ENCODE measurements at places on chromosomes 4 and X.

DNA sequence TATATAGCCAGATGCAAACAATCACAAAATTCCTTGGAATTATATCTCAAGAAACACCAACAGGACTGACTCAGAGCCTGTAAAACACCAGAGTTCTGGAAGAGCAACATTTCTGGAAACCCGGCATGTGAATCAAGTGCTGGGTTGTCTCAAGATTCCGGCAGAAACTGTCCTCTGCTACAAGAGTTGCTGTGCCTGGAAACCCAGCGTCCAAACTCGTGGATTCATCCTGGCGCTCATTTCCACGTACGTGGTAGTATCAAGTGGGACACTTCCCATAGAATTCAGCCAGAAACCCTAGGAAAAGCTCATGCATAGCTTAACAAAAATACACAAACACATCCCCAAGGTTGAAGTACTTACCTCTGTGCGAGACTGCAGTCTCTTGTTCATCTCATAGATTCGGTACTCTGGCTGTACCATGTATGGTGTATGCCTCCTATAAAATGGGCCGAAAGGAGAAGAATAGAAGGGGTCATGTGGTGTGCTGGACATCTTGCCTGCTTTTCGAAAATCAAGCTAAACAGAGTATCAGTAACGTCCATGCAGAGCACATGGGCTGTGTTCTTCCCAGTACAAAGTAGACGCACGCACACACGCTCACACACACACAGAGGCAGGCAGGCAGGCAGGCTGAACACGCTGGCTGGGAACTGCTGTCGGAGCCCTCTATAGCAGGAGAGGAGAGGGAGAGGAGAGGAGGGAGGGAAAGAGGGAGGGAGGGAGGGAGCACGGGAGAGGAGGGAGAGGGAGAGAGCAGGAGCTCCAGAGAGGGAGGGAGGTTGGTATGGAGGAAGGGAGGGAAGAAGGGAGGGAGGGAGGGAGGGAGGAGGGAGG, at the start of gene LDB2:
Gene LDB2, minus strand, starts transcription at position 655 of the 837 bp plus-strand sequence.
- DNase-seq, result no peak

- no peak for DNase-seq
These were observed 133.7 kb downstream of the PAPSS1 start for GRCh38 chr4:107586371-107586770.

DNA sequence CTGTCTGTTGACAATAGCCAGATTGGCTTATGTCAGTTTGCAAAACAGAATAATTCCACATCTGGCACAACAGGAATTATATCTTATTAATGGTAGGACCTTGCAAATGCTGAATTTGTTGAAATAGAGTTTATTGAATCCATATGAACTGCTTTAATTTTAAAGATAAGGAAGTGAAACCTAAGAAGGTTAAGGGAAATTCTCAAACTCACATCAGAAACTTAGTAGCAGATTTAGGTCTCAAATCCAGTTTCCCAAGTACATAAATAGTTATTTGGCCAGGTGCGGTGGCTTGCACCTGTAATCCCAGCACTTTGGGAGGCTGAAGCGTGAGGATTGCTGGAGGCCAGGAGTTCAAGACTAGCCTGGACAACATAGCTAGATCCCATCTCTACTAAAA, 117.1 kb downstream of the HNRNPD start:
- no peak for DNase-seq

DNA sequence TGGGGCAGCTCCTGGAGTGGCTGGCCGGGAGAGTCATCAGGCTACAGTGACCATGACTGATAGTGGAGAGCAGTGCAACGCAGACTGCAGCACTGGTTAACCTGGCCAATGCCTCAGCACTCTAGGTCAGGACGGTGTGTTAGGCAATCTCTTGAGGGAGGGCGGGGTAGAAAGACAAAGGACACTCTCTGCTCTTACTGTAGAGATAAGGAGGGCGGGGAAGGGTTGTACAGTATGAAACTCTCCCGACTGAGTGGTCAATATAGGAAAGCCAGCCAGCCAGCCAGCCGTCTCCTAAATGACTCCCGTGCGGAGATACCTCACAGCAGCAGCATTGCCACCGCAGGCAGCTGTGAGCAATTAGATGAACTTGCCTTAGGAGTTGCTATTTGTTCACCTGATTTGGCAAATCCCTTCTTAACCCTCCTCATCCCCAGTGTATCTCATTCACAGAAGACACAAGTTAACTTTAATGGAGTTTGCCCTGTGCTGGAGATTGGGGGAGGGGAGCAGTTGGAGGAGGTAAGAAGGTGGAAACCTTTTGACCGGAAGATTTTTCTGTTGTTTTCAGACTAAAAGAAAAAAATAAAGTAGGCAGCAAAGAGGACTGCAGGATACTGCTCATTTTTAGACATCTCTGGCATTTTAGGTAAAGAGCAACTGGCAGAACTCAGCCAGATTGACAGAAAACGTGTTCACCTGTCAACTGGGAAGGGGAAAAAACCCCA, 330.5 kb downstream of the HNRNPD start:
- no peak for DNase-seq

DNA sequence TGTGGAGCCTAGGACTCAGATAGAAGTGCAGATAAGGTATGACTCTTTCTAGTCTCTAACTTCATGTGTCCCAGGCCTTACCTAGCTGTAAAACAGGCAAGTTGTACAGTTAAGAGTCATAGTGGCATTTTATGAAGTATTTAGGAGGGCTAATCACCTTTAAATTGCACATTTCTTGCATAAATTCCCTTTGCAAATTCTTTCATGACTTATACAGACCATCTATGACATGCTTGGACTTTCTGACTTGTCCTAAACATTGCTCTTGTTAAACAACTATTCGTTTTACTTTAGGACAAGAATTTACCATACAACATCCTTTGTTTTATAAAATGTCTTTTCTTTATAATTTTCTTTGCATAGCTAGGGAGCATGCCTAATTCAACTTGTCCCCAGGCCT, 7.8 kb upstream of the RRAGB start:
- no peak for DNase-seq

- DNase-seq, result no peak
These were observed 238.1 kb downstream of the BMPR1B start for GRCh38 chr4:94995684-94996394.

DNA sequence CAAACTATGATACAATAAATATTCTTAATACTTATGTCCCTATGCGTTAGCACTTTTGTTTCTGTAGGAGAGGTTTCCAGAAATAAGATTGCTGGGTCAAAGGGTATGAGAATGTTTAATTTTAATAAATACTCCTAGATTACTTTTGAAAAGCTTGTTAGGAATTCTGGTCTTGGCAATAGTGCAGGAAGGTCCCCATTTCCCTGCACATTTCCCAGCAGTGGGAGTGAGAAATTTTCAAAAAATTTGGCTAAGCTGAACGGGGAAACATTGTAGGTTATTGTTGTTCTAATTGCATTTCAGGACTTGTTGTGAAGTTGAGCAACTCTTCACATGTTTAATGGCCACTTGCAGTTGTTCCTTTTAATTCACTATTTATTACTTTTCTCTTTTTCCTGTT, 27.1 kb downstream of the IGFBP7 start:
- no peak for DNase-seq

DNA sequence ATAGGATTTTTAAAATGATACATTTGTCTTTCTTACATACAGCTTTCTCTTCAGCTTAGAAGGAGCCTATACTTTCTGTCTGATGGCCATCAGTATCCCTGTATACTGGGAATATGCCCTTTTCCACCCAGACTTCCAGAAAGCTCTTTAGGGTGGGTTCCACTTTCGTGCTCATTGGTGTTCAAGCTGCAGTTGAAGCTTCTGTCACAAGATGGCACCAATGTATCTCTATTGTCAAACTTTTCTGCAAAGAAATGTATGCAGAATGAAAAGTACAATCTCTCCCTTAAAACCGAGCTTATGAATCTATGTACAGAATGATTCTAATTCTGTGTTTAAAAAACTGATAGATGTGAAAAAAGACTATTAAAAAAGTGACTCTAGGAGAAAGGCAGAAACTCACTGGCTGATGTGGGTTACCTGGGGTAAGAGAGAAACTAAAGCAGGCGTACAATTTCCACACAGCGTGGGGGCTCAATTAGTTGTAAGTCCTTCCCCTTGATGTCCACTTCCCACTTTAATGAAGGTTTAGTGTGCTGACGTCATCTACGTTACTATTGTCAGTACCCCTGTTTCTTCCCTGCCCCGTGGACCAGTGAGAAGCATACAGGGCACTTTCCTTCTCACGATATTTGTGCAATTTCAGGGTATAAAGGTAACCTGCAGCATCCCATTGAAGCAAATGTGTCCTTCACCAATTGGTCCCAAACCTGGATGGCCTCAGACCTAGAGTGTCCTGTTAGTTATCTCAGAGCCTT, 57.3 kb upstream of the TCEAL2 start:
- DNase-seq, result no peak

GRCh38 chrX:129581904-129582303, 41.8 kb downstream of the OCRL start:
- DNase-seq, result no peak

- DNase-seq, result no peak
These were observed 111.7 kb upstream of the PDHA2 start for GRCh38 chr4:95728145-95728544.

GRCh38 chrX:84487365-84488353, 14.6 kb downstream of the HDX start:
- DNase-seq, result no peak

GRCh38 chrX:30835373-30835772, 53.7 kb downstream of the TAB3 start:
- no peak for DNase-seq

DNA sequence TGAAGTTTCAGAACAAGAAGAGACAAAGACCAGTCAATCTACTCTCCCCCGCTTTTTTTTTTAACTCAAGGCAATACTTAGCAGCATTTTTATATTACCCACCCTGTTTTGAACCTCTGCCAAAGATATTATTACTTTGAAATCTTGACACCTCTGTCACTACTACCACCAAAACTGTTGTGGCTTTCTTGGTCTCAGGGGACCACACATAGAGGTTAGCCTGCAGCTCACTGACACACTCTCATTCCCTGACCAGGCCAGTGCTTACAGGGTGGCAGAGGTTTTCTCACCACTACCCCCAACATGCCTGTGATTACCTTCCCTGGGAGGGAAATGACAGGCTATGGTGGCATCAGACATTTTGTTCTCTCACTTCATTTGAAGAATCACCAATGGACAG, 137.4 kb upstream of the STIM2 start:
- no peak for DNase-seq

- no peak for DNase-seq
These were observed 11.8 kb upstream of the FAM53A start for GRCh38 chr4:1695913-1696312.

DNA sequence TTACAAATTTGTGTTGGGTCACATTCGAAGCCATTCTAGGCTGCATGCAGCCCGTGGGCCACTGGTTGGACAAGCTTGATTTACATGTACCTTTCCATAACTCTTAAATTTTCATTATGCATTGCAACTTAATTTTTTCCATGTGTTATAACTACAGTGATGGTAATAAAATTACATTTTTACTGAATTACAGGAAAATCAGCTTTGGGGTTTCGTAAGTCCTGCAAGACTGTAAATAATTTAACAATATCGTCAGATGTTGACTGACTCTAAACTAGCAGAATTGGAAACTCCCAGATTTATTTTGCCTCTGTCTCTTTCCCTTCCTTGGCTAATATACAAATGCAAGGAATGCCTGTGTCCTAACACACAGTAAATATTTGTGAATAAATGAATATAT, 88.0 kb upstream of the RAPGEF2 start:
- DNase-seq, result no peak

- peak; percentile 10 for DNase-seq
These were observed 561 bp upstream of the N4BP2 start for GRCh38 chr4:40055863-40056715.

- DNase-seq, result no peak
These were observed 228.2 kb upstream of the TENM3 start for GRCh38 chr4:182015014-182015413.

DNA sequence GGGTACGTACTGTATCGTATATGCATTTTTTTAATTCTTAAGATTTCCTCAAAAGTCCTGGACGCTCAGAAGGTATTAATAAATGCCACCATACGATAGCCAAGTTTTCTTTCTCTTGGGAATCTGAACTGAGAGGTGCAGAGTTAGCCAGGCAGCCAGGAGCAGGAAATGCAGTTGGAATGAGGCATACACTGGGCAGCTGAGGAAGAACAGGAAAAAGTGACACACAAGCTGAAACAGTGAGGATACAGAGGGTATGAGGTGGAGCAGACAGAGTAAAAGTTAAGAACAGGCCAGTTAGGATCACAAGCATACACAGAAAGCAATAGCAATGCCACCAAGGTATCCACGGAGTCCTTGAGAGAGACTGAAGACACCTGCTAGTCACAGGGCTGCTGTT, 13.4 kb downstream of the UFSP2 start:
- DNase-seq, result no peak

DNA sequence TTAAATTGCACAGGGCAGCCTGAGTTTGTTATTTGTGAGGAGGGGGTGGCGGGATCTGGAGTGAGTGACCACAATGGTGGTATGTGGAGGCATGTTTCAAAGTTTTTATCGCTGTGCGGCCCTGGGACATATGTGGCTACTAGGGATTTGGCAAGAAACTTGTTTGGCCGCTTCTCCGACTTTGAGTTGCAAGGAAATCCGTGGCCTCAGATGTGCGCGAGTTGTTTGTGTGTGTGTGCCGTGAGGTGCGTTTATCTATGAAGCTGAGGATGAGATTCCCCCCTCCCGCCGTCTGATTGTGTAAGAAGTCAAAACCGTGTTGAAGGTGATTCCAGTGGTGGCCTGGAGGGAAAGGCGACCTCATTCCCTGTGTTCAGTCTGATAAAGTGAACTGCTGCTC, 1.4 kb downstream of the JADE3 start:
- DNase-seq, result no peak

GRCh38 chrX:150546711-150547153, 21.7 kb upstream of the MTM1 start:
- no peak for DNase-seq

GRCh38 chr4:7721984-7722551, 217.6 kb downstream of the AFAP1 start:
- DNase-seq, result no peak

- DNase-seq, result no peak
These were observed 136.7 kb upstream of the RPL34 start for GRCh38 chr4:108483650-108484049.

DNA sequence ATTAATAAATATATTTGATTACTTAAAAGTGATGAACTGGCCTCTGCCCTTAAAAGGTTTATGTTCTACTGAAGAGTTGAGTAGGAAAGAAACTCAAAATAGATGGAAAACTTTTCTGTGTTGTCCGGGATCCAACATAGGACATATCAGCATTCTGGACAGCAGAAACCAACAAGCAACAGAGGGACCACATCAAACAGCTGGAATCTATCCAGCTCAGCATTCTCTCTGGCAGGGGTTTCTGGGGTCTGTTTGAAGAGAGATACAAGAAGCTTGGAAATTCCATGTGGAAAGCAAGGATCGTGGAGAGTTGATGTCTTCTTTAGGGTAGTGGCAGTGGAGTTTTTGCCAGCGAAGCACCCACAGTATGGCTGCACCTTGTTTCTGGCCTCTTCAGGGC, 43.6 kb downstream of the ZCCHC12 start:
- DNase-seq, result no peak

DNA sequence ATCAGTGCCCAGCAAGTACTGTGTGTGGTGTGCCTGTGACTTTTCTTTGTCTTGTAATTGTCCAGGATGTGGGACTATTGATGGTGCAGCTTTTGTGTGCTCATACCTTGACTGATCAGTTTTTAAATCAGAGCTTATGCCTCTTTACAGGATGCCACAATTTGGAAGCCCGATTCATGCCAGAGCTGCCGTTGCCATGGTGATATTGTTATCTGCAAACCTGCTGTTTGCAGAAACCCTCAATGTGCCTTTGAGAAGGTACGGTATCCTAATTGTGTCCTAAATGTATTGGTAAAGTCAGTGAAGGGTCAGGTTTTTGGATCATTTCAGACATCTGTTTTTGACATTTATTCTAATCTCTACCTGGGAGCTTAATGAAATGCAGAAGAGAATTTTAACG, 180.2 kb downstream of the FRAS1 start:
- no peak for DNase-seq

GRCh38 chr4:147101678-147102077, 156.0 kb upstream of the TTC29 start:
- DNase-seq, result no peak

All from activated CD4-positive, alpha-beta T cell treated with anti-CD3 and anti-CD28 coated beads, Interleukin-2, amount 50 U/mL, for 4 hours (primary cell).